Thymus (tissue), 14 donors: ENCODE measurements at places on chromosomes 12 and 14. TPM values are rescaled to one million over a fixed set of nuclear protein-coding genes. Genes with fewer than 3 reads are reported as not detected.

Gene KLRC4
- polyA plus RNA-seq: 0.57 TPM

- H3K4me1 ChIP-seq: no peaks in the 10 kb centered on the region
- peak overlapping the region; percentile 60 for H3K27ac ChIP-seq
- H3K27me3 ChIP-seq: no peaks in the 10 kb centered on the region
- H3K36me3 ChIP-seq: no peaks in the 10 kb centered on the region
- DNase-seq: peak; percentile 75
- no peak overlapping the region for H3K4me3 ChIP-seq
These were observed 58.7 kb upstream of the GZMB start for GRCh38 chr14:24692382-24693352.

DNA sequence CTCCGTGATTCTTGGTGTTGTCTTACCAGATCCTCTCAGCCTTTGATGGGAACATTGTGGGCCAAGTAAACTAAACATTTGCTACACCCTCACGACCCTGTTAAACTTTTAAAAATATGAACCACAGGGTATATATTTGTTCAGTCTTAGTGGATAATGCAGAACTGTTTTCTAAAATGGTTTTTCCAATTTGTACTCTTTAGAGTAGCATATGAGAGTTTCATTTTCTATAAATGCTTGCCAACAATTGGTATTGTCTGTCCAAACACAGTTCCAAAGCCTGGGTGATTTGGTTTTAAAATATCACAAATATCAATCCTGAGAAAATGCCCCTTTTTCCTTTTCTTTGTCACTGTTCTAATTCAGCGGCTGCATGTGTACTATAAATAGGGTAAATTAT lies 6.7 kb upstream of the IL22 start:
- DNase-seq: no peak
- no peaks in the 10 kb centered on the region for H3K36me3 ChIP-seq
- no peaks in the 10 kb centered on the region for H3K27me3 ChIP-seq
- no peaks in the 10 kb centered on the region for H3K4me1 ChIP-seq
- H3K27ac ChIP-seq: no peak overlapping the region
- H3K4me3 ChIP-seq: no peak overlapping the region

- no peaks in the 10 kb centered on the region for H3K27me3 ChIP-seq
- H3K4me3 ChIP-seq: no peak overlapping the region
These were observed 43.1 kb downstream of the SOX5 start for GRCh38 chr12:23906329-23906728.

DNA sequence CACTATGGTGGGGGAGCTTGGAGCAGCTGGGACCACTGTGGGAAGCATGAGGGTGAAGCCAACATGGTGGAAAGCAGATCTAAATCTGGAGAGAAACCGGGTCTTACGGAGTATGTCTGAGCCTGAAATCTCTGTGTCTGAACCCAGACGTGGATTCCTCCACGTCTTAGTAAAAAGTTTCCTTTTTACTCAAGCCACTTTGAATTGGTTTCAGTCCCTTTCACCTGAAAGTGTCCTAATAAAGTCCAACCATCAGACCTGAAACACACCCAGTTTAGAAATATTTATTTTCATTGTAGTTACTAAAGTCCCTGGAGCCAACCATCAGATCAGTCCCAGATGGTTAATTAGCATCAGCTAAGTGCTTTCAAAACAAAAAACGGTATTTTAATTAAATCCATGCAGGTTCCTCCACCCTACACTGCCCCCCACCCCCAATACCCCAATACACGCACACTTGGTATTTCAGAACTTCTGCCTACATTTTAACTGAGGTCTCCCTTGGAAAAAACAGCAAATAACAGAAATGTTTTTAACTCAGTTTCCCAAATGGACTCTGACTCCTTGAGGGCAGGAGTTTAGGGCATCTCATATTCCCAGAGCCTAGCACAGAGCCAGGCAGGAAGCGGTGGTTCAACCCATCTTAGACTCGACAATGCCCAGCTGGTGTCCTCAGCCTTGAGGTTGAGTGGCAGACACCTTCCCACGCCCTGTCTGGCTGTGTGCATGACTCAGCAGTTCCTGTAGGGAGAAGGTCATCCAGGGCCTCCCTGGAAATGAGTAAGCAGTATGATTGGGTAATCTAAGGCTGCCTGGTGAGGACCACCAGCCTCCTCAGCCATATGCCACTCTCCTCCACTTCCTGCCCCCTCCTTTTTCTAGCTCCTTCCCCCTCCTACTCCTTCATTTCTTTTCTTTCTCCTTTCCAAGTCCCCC lies 175.8 kb downstream of the TTC8 start:
- H3K27me3 ChIP-seq: no peaks in the 10 kb centered on the region
- H3K27ac ChIP-seq: no peak overlapping the region
- DNase-seq: no peak
- H3K4me1 ChIP-seq: no peaks in the 10 kb centered on the region

DNA sequence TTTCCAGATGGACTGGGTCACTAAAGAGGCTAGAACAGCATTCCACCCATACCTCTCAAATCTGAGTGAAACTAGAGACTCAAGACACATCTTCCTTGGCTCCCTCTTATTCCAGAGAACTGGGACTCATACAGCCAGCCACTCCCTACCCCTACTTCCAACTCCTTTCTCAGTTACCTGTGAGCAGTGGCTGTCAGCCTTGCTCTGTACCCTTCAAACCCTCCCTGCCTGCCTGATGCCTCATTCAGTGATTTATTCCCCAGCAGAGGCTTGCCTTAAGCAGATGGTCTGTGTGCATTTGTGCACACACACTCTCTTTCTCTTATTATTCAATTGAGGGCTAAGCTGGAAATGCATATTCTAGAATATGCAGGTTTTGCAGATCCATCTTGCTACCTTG lies 14.6 kb downstream of the GPR84 start:
- H3K4me1 ChIP-seq: peaks cover 27% of the 10 kb centered on the region
- no peak overlapping the region for H3K27ac ChIP-seq
- DNase-seq: no peak
- peaks cover 42% of the 10 kb centered on the region for H3K36me3 ChIP-seq

DNA sequence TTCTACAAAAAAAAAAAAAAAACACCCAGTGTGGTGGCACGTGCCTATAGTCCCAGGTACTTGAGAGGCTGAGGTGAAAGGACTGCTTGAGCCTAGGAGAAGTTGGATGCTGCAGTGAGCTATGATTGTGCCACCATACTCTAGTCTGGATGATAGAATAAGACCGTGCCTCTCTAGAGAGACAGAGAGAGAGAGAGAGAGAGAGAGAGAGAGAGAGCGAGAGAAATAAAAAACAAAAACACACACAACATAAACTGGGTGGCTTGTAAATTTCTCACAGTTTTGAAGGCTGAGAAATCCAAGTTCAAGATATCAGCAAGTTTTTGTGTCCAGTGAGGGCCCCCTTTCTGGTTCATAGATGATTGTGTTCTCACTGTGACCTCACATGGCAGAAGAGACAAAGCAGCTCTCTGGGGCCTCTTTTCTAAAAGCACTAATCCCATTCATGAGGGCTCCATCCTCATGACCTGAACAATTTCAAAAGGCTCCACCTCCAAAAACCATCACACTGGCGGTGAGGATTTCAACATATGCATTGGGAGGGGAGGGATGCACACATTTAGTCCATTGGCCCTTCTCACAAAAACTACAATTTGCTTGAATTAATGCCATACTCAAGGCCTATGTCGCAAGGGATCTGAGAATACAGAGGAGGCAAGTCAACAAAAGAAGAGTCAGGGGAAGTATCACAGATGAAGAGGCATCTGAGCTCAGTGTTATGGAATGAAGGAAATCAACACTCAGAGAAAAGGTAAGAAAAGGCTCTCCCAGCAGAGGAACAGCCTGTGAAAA lies 94.9 kb downstream of the PPM1H start:
- H3K36me3 ChIP-seq: no peaks in the 10 kb centered on the region
- H3K27me3 ChIP-seq: no peaks in the 10 kb centered on the region
- DNase-seq: no peak
- H3K27ac ChIP-seq: no peak overlapping the region
- no peak overlapping the region for H3K4me3 ChIP-seq

- H3K4me1 ChIP-seq: no peaks in the 10 kb centered on the region
- DNase-seq: no peak
- H3K27ac ChIP-seq: no peak overlapping the region
- H3K4me3 ChIP-seq: no peak overlapping the region
- H3K27me3 ChIP-seq: no peaks in the 10 kb centered on the region
These were observed 78.0 kb upstream of the IFNG-AS1 start for GRCh38 chr12:67911275-67911600.

DNA sequence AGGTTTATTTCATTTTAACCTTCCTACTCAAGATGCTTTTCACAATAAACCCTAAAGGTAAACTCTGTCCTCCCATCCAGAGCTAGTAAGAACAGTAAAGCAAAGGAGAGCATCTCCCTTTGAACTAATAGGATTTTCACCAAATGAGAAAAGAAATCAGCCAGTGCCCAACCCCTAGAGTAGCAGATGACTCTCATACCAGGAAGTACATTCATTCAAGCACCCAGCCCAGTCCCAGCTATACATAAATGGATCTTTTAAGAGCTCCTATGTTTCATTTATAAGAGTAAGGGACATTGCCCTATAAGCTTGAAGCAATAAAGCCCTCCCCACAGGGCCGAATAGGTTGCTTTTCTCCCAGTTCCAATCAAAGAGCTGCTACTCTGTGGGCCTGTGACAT lies 7.6 kb downstream of the BAZ2A start:
- no peak for DNase-seq
- H3K36me3 ChIP-seq: peaks cover 35% of the 10 kb centered on the region
- no peaks in the 10 kb centered on the region for H3K4me1 ChIP-seq
- no peaks in the 10 kb centered on the region for H3K27me3 ChIP-seq
